NCI-H1092 (cell line): ENCODE measurements at places on chromosomes 7 and 10.

- DNase-seq = no peak
Measured at GRCh38 chr7:37320848-37321468, 127.7 kb downstream of the ELMO1 start.

DNA sequence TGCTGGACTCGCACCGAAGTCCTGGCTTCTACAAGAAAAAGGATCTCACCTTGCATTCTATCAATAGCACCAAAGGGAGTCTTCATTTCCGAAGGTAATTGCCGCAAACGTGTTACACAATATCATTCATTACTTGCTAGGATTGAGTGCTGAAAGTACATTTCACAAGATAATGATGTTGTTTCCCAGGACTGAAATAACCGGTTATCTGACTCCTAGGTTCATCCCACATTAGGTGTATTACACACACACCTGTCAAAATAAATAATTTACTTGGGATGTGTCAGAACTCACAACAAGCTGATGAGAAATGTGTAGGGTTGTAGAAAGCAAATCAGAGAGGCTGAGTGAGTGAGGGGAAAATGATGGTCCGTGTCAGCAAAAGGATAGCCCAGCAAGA is 219.4 kb upstream of the RHOBTB1 start:
- no peak for DNase-seq

- no peak for DNase-seq
Measured at GRCh38 chr7:12637819-12638592, 49.4 kb upstream of the ARL4A start.

DNA sequence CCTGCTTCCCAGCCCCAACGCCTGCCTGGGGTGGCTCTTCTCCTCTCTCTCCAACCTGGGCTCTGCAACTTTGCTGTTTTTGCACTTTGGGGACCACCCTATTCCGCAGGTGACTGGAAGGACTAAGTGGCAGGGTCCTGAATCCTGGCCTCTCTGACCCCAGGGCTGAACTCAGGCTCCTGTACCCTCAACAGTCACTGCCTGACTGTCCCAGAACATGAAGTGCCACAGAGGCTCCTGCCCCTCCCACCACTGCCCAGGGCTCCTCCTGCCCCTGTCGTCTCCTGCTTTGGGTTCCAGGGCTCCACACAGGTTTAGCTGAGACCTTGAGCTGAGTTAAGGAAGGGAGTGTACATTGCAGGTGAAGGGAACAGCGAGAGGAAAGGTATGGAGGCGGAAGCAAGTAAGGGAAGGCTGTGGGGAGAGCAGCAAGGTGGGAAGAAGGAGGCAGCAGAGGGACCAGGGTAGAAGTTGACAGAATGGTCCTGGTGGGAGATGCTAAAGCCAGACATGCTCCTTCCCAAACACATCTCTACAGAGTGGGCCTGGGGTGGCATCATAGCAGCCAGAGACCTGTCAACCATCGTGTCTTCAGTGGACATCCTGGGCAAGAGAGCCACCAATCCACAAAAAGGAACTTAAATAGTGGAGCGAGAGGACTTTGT is 5.7 kb upstream of the GRID1 start:
- no peak for DNase-seq

DNA sequence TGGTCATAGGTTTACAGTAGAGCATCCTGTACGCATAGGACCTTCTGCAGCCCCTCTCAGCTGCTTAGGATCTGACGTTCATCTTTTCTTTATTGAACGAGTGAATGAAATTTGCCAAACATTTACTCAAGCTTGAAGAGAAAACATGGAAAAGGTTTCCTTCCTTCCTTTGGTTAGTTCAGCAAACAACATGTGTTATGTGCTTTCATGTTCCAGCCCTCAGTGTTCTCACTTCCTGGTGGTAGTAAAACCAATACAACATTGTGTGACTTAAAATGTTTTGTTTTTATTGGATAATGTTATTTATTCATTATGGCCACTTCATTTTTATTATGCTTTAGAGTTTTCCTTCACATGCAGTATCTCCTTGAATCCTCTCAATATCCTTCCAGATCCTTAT is 1.4 kb upstream of the CDCA7L start:
- no peak for DNase-seq

GRCh38 chr10:34297541-34298345 is 517.4 kb downstream of the PARD3 start:
- DNase-seq = no peak

GRCh38 chr7:11784769-11785536 is 47.0 kb downstream of the THSD7A start:
- DNase-seq = no peak

- DNase-seq = no peak
Measured at GRCh38 chr7:70356787-70357328, 758.6 kb downstream of the AUTS2 start.

DNA sequence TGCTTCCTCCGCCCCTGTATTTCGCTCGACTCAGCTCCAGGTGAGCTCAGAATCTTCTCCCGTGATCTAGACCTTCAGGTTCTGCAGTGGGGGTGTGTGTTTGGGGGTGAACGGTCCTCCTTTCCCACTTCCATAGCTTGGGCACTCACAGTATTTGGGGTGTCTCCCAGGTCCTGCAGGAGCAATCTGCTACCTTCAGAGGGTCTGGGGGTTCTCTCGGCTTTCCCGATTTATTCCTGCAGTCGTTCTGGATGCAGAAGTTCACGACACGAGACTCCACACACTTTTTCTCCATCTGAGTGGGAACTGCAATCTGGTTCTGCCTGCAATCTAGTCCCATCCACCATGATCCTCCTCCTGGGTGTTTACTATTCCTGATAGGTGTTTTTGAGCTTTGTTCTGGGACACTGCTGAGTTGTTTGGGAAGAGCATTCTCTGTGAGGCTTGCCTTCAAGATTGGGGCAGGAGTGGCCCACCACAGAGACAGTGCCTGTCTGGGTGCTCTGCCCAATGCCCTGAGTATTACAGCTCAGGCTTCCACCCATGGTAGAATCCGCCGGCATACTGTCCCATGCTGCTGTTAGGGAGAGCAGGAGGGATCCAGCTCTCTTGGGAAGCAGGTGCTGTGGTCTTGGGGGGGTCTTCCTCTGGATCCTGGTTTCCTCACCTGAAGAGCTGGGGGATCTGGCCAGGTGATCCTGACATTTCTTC is 29.8 kb downstream of the JAKMIP3 start:
- DNase-seq = no peak

DNA sequence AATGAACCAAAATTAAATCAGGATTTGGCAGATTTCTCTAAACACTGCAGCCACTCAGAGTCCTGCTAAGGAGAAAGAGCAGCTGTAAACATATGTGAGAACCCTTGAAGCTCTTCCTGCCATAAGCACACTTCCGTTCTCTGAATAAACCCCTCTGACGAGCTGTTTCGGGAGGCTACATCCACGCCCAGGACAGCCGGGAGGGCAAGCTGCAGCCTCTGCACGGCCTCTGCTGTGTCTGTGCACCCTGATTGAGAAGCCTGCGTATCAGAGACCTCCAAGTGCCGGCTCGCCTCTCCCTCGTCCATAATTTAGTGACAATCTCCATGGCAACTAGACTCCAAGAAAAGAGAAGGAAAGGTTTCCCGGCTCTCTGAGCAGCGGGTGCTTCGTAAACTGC is 114.4 kb downstream of the PTPRN2 start:
- DNase-seq = peak; percentile 71

GRCh38 chr10:90652519-90652918 is 205.3 kb downstream of the HTR7 start:
- no peak for DNase-seq

DNA sequence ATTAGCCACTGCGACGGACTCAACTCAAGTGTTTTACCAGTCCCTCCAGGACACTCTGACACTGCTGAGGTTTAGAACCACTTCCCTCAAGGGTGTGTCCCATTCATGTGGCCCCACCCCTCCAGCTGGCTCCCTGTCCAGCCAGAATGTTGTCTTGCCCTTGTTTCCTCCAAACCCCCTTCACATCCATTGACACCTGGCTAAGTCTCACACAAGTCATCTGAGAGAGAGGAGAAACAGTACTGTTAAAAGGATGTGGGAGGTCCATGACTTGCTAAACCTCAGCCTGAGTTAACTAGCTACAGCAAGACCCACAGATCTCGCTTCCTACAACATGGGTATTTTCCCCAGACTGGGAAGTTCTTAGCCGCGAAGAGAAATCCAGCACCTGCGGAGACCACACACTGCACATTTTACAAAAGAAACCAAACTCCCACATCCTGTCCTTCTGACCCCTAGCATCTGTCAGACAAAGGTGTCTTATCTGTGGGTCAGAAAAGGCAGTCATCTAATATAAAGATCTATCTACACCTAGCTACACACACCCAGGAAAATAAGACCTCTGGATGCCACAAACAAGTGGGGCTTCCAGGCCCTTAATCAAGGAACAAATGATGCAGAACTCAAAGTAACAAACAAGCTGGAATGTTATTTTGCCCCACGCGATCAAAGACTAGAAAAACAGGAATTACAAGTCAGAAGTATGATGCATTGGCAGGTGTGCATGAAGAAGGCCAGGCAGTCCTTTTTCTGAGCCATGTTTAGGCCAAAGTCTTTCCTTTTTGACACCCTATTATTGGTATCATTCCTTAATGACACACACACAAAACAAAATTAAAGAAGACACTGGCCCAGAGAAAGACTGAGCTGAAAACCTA is 13.9 kb downstream of the OSBPL3 start:
- no peak for DNase-seq

DNA sequence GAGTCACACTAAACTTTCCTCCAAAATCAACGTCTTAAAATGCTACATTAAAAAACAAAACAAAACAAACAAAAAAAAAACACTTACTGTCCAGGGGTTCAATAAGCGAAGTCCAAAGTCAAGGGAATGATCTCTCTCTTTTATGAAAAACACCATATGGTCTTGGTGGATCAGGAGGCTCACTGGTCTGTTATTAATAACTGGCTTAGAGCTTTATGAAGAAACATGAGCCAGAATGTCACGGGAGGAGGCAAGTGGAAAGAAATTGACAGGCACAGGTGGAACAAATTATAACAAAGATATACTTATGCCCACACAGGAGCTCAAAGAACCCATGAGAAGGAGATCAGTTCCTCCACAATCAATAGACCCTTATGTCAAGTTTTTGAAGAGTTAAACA is at the start of gene MRLN:
MRLN (minus strand) TSS at position 189 of the 400 bp plus-strand sequence.
- no peak for DNase-seq

GRCh38 chr7:51067757-51068156 is 248.9 kb downstream of the COBL start:
- peak; percentile 33 for DNase-seq

GRCh38 chr10:5616836-5617235 is 49.6 kb downstream of the ASB13 start:
- no peak for DNase-seq

- DNase-seq = no peak
Measured at GRCh38 chr7:157873181-157873580, 536.4 kb downstream of the DNAJB6 start.

GRCh38 chr7:43438897-43439479 is 143.9 kb upstream of the STK17A start:
- no peak for DNase-seq

GRCh38 chr10:124992462-124993344 is 50.8 kb downstream of the ZRANB1 start:
- peak; percentile 19 for DNase-seq

- DNase-seq = no peak
Measured at GRCh38 chr7:47601119-47601880, 19.4 kb upstream of the TNS3 start.

DNA sequence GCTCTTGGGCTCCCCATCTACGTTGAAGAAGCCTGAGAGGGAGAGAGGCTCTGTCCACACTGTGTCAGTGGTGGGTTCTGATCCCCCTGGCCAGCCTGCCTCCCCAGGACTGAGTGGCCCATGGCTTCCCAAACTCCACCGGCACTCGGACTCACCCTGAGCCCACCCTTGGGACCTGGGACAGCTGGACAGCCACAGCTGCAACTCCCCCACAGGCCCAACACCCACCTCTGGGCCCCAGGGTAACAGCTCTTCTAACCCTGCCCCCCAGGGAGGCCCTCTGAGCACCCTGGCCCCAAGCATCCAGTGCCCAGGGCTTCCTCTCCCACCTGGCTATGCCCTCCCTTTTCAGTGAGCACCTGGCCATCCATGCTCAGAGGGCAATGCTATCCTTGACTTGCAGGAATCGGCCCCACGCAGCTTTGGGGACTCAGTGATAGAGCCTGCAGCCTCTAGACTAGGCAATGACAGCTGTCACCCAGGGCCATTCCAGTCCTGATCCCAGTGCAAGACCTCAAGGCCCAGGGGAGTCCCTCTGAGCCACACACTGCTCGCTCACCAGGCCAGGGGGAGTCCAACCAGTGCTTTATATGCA is 17.9 kb downstream of the OGDHL start:
- no peak for DNase-seq

DNA sequence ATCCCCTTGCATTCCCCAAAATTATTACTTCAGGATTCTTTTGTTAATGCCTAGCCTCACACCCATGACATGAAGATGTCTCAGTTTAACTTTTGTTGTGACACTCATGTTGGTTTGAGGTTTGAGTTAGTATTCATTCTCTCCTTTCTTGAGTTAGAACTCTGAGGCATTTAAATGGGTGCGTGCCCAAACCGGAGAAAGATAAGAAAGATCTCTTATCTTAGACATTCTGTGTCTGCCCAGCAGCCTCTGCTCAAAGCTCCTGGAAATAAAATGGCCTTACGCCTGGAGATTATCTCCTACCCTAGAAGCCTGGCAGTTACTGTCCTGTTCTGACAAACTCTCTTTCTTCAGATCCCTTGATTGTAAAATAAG is 26.3 kb downstream of the WBP1L start:
- no peak for DNase-seq

GRCh38 chr10:118595598-118596425 is at the start of gene PRLHR:
Gene PRLHR (minus strand): TSS chr10:118595648. CDS start chr10:118595244, 404 bp downstream.
- no peak for DNase-seq

DNA sequence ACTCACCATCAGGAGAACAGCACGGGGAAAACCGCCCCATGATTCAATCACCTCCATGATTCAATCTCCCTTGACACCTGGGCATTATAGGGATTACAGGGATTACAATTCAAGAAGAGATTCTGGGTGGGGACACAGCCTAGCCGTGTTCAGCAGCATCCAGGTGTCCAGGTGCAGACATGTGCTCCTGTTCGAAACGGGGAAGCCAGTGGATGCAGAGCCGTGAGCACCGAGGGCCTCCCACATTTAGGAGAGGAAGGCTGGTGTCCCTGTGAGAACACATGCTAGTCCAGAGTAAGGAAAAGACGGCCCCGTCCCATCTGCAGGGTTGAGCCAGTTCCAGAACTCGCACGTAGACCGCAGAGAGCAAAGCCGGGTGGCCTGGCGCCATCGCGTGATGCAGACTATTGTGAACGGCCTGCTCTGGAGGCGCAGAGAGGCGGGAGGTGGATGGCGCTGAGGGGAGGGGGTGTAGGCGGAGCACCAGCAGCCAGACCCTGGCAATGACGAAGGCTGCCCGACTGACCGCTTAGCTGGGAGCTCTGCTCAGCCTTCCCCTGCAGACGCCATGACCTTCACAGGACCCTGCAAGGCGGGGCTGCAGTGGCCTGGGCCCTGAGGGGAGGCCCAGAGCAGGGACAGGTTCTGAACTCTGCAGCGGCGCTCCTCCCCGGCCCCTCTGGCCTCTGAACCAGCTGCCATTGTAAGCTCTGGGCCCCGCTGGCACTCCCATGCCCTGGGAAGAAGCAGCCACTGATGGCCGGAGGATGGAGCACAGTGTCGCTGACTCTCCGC is 141.6 kb upstream of the TCERG1L start:
- DNase-seq = no peak
